ENCODE measurements at places on chromosomes 13 and 19.

DNA sequence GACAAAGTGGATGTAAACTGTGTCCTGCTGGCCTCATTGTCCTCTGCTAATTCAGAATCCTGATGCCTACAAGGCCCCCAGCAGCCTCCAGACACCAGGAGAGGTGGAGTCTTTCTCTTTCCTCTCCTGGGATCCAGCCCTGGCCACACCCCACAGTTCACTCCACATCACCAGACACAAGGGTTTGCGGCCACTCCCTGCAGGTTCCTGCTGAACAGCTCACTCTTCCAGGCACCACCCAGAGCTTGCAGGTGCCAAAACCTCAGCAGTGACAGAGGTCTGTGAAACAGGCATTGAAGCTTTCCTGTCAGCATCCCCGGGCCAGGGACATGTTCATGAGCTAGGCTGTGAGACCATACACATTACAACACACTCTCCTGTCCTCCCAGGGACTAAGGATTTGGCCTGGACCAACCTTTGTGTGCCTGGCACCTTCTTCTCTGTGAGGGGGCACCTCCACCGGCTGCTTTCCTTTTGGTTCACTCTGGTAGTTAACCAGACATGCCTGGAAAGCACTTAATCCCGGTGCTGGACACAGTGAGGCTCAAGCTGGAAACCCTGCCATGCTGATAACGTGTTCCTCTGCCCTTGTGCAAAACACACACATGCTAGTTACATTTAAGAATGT is 11.1 kb upstream of the ATP12A start:
- no peak for DNase-seq

DNA sequence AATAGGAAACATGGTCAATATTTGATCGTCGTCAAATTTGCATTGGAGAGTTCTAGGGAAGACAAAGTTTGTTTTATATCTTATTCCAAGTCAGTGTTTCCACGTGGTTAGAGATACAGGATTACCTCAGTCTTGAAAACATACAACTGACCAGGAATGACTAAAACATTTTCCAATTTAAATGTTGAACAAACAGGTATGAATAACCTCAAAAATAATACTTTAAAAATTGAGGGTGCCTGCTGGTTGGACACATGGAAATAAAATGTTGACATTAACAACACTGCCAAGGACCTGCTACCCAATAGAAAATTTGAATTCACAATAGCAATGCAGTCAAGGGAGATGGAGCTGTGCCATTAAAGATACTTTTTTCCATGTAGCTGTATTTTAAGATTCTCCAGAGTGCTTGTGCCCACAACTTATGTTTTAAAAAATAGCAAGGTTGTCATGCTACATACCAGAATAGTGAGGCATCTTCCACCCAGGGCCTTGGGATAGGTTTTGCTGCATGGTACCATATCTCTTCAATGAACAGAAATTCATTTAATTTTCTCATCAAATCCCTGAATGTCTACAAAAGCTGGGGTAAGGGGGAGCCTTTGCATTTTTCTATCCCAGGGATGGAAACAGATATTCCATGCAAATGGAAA is 260.8 kb downstream of the EFNB2 start:
- no peak for DNase-seq

- DNase-seq, result no peak
Observed at GRCh38 chr13:46962281-46962941, 65.6 kb upstream of the HTR2A start.

GRCh38 chr13:51894239-51894638 is 32.5 kb downstream of the CCDC70 start:
- DNase-seq, result no peak

DNA sequence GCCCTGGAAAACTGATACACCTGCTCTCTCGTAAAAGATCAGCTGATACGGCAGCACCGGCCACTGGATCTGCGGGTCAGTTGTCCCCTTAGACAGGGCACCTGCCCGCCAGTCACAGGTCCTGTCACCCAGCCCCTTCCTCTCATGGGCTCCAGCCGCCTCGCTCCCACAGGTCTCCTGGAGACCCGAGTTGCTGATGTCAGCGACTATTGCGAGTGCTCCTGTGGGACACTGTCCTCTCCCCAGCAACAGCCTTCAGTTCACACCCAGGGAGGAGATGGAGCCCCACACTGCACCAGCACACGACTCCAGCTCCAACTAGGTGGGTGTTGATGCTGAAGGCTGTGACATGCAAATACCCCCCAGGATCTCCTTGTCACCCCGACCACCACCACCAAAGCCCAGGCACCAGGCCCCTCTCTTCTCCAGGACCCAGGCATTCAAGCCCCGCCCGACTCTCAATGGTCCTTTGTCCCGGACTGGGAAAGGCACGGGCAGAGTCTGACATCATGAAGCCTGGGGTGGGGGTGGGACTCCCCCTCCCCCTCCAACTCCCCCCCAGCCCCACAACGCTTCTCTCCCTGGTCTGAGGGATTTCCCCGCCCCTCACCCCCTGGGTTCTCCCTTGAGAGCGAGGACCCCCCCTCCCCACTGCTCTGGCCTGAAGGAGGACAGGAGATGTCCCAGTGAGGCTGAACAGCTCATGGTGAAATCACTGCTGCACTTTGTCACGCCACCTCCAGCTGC is 1.4 kb upstream of the MAG start:
- DNase-seq, result no peak

DNA sequence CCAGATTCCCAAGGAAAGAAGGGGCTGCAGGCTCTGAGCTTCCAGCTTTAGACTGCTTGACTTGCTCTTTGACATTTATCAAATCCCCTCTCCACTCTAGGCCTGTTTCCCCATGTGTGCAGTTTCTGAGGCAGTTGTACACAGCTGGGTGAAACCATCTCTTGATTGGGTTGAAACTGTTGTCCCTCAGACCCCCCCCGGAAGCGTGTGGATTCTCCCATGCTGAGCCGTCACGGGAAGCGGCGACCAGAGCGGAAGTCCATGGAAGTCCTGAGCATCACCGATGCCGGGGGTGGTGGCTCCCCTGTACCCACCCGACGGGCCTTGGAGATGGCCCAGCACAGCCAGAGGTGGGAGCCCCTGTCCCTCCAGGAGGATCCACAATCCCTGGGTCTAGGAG is 19.7 kb downstream of the BRSK1 start:
- DNase-seq, result no peak

GRCh38 chr13:107379407-107380155 is 811.6 kb upstream of the ARGLU1 start:
- no peak for DNase-seq

- DNase-seq, result no peak
Observed at GRCh38 chr19:10686661-10687517, 14.3 kb upstream of the QTRT1 start.

DNA sequence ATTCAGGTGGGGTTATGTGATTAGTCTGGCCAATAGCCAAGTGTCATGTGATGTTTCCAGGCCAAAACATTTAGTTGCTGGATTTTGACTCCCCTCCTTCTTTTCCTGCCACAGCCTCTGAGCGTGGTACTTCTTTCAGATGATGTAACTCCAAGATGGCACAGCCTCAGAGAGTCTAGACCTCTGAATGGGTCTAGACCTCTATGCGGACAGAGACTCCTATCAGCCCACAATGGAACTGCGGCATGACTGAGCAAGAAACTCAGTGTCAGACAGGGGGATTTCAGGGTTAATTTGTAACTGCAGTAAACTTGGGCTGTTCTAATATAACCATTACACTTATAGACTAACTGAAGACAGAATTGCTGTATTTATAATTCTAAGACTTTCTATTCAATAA is 42.6 kb upstream of the ZDHHC20 start:
- no peak for DNase-seq

DNA sequence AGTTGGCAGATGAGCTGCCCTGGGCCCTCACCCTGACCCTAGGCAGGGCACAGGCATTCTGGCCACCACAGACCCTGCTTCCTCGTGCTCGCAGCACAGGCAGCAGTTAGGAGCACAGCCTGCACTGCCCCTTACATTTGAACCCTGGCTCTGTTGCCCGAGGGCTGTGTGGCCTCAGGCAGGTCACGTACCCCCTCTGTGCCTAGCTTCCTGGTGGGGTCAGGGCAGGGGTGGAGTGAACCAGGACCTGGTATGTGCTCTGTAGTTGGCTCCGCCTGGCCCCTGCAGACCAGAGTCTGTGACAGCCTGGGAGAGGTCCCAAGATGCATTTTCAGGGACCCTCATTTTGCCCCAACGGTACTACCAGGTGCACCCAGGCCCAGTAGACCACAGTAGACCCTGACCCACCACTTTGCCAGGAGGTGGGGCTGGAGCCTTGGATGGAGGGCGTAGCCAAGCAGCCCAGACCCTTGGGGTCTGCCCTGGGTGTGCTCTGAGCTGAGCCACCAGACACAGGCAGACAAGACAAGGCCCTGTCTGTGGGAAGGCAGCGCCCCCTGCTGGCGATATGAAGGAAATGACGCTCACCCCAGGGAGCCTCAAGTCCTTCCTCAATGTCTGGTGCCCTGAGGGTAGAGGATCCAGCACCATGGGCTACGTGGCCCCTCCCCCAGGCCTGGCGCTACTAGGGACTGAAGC is 9.1 kb downstream of the LYL1 start:
- DNase-seq, result no peak

DNA sequence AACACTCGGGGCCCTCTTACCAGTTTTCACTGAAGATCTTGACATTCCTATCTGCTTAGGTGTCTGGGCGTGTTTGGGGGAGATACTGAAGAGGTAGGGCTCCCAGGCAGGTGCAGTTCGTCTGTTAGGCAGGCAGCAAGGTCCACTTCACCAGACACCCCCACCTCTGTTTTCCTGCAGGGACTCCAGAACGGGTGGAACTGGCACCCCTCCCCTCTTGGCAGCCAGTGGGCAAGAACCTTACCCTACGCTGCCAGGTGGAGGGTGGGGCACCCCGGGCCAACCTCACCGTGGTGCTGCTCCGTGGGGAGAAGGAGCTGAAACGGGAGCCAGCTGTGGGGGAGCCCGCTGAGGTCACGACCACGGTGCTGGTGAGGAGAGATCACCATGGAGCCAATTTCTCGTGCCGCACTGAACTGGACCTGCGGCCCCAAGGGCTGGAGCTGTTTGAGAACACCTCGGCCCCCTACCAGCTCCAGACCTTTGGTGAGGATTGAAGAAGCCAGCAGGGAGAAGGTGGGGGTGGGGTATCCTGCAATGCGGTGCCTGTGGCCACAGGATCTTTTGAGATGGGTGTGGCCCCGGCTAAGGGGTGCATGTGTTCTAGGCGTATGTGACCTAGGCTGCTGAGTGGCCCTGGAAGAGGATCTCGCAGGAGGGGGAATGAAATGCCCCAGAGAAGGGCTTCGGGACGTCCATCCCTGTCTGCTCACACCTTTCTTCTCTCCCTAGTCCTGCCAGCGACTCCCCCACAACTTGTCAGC is 3.3 kb upstream of the ICAM4 start:
- no peak for DNase-seq

GRCh38 chr13:93964146-93964512 is 515.4 kb downstream of the DCT start:
- DNase-seq, result no peak

DNA sequence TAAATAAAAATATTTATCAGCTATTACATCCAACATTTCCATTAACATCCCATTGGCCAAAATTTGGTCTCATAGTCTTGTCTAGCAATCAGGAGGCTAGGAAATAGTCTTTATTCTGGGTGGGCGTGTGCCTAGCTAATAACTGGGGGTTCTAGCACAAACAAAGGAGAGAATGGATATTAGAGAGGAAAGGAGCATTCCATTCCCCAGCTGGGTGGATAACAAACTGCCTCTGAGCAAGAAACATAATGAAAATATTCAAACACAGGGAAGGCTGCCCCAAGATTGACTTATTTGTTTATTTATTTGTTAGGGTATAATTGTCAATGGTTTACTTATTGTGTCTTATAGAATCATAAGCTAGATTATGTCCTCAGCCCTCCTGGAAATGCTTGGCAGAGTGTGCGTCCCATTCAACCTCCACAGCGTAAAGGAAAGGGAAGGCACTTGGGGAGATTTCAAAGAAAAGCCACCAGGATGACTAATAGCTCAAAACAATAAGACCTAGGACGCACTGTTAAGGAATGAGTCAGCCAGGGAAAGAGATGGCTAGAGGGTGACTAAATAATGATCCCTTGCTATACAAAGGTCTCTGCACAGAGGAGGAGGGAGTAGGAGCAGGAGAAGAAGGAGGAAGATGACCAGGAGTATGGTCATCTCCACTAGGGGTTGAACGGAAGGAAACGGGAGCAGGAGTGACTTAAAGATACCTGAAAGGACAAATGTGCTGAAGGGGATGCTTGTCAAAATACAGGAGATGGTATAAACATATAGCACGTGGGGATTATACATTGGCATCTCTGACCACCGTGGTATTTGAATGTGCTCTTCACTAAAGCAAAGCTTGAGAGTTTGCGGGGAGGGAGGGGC is 23.5 kb upstream of the USP12 start:
- no peak for DNase-seq

DNA sequence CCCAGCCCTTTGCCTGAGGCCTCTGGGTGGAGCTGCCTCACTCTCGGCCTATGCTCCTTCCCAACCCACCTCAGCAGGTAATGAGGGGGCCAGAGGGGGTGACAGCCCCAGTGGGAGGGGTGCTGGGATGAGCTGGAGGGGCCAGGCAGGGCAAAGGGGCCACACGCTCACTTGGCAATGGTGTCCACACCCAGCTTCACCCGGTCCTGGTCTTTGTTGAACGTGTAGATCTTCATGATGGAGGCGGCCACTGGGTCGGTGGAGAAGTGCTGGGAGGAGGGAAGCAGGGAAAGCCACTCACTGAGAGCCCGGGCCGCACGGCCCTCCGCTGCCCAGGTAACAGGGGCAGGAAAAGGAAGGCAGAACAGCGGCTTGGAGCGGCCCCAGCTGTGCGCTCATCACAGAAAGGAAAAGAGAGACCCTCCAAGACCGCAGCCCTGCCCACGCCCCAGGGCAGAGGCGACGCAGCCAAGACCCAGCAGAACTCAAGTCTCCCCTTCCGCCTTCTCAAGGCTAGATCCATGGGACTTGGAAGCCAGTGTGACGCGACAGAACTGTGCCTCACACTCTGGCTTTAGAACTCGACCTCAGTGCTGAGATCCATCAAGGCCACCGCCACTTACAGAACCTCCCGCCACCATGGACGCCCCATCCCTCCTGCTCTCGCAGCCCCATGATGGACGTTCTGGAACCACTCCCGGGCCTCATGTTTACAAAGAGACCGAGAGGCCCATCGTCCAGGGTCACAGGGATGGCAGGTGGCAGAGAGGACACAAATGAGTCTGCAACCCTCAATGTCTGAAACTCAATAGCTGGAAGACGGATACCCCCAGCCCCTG is 9.2 kb downstream of the UBXN6 start:
- no peak for DNase-seq

DNA sequence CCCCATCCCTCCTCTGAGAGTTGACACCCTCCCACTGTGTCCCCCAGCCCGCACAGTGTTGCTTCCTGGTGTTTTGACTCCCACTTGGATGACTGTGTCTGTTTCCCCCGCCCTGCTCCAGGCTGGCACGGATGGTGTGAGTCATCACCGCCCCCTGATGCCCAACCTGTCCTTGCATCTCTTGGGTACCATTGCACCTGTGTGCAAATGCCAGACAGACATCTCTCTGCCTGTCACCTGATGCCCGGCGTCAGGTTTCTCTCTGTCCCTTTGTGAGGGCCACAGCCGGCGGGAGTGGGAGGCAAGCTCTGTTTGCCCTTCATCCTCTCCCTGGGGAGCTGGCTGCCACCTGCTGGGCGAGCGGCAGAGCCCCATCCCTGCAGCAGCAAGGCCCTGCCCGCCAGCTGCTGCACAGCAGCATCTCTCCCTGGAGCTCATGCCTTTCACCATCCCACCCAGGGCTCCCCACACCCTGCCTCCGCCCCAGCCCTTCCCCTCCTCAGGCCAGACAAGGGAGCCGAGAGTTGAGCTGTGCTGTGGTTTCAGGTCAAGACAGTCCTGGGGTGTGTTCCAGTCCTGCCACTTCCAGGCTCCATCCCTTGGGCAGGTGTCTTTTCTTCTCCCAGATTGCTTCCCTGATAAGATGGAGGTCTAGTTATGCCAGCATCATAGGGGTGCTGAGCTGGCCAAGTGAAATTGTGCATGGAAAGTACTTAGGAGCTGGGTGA is 29.7 kb downstream of the NKPD1 start:
- no peak for DNase-seq
